ENCODE measurements at places on chromosomes 16 and 17.
A peak's percentile ranks its signal among the peaks of the same experiment; 100 is the strongest.

GRCh38 chr16:86824751-86825296 is 246.5 kb downstream of the FOXL1 start:
- no peak for DNase-seq

- DNase-seq: no peak
Observed at GRCh38 chr16:2865651-2866050, 7.7 kb upstream of the PRSS22 start.

GRCh38 chr17:68565661-68566441 is 35.3 kb downstream of the FAM20A start:
- DNase-seq: no peak

DNA sequence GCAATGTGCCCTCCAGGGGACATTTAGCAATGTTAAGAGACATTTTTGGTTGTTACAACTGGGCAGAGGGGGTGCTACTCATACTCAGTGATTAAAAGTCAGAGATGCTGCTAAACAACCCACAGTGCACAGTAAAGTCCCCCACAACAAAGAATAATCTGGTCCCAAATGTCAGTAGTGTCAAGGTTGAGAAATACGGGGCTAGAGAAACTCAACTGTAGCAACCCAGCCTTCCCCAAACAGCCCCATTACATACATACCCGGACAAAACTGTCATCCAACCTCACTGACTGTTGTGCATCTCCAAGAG is 20.4 kb downstream of the DNAJC7 start:
- DNase-seq: no peak

DNA sequence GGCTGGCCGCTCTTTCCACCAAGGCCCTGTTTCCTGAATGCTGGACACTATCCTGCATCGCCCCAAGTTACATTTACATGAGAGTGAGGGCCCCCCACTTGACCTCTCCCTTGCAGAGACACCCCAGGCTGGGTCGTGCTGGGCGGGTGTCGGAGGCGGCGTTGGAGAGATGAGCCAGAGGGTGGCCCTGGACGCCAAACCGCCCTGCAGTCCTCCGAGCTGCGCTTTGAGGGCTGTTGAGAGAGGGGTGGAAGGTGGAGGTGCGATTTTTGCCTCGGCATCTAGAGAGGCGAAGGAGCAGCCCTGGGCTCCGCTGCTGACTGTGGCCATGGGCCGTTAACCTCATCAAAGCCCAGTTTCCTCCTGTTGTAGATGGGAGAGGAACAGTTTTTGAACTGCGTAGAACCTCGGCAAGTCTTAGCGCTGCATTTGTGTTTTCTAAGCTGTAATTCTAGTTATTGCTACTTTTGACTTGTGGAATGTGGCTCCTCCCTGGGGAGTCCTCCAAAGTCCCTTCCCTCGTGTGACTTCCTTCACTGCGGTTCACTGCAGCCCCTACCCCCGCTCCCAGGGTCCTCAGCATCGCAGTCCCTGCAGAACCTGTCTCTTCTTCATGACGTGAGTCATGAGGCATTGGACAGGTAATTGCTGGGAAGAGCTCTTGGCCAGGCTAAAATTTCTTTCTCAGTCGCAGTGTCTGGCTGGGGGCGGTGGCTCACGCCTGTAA is 986 bp upstream of the ELOB start:
- DNase-seq: peak; percentile 47

- DNase-seq: no peak
Observed at GRCh38 chr16:67707790-67708189, 11.3 kb downstream of the GFOD2 start.

DNA sequence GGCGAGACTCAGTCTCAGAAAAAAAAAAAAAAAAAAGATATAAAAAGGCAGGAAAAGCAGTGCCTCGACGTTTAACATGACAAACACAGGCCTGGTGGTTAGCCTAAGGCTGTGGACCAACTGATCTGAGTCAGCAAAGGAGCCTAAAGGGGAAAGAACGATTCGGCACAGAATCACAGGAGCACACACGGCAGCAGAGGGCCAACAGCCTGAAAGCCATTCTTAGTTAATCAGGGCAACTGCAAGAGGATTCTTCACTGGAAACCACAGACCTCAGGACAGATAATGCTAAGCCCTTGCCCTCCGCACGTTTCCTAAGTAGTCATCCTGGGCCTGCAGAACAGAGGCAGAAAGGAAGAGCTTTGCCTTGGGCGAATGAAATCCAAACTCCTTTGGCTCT is 14.7 kb downstream of the TMEM11 start:
- DNase-seq: no peak

Data from stimulated activated CD4-positive, alpha-beta T cell treated with anti-CD3 and anti-CD28 coated beads, Interleukin-2, amount 100 ng/mL, for 24 hours (primary cell).